ENCODE measurements at places on chromosomes 1 and 21.

- no peak overlapping the region for H3K4me3 ChIP-seq
- DNase-seq = no peak
- H3K4me1 ChIP-seq = no peaks in the 10 kb centered on the region
- no peak overlapping the region for H3K27ac ChIP-seq
These were observed 28.5 kb upstream of the ARHGAP29 start for GRCh38 chr1:94265906-94266305.

- no peak for DNase-seq
- peaks cover 33% of the 10 kb centered on the region for H3K4me1 ChIP-seq
- H3K27ac ChIP-seq = peak overlapping the region; percentile 84
- no peak overlapping the region for H3K4me3 ChIP-seq
- H3K36me3 ChIP-seq = no peaks in the 10 kb centered on the region
These were observed 20.9 kb downstream of the CAPN2 start for GRCh38 chr1:223732993-223733798.

DNA sequence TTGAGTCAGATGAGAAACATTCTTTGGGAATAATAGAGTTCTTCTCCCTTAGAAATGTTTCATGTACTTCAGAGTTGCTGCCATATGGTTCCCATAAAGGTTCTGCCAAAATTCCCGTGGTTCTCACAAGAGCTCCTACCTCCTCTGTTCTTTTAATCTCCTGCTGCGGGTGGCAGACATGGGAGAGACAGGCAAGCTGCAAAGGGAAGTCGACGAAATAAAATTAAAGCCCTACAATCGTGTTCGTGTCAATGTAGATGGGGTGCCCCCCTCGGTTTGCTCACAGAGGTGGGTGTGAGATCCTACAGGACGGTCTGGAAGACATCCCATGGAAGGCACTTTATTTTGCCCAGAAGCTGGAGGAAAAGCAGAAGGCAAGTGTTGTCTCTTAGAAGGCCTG, 276.0 kb downstream of the RWDD3 start:
- no peak overlapping the region for H3K4me3 ChIP-seq
- no peak overlapping the region for H3K27ac ChIP-seq
- H3K4me1 ChIP-seq = no peaks in the 10 kb centered on the region

GRCh38 chr21:34086887-34087306, 13.5 kb downstream of the MRPS6 start:
- peak overlapping the region; percentile 4 for H3K27ac ChIP-seq
- no peaks in the 10 kb centered on the region for H3K27me3 ChIP-seq
- DNase-seq = no peak
- H3K4me1 ChIP-seq = peaks cover 13% of the 10 kb centered on the region
- no peaks in the 10 kb centered on the region for H3K36me3 ChIP-seq

GRCh38 chr1:94622757-94623156, 81.2 kb upstream of the F3 start:
- no peak overlapping the region for H3K4me3 ChIP-seq
- no peaks in the 10 kb centered on the region for H3K36me3 ChIP-seq
- peaks cover 31% of the 10 kb centered on the region for H3K4me1 ChIP-seq
- peak overlapping the region; percentile 20 for H3K27ac ChIP-seq
- no peaks in the 10 kb centered on the region for H3K27me3 ChIP-seq

GRCh38 chr1:204409123-204409522, 2.5 kb downstream of the PPP1R15B start:
- H3K4me1 ChIP-seq = peaks cover 27% of the 10 kb centered on the region
- H3K4me3 ChIP-seq = peak overlapping the region; percentile 97
- DNase-seq = no peak
- peaks cover 4% of the 10 kb centered on the region for H3K36me3 ChIP-seq
- no peaks in the 10 kb centered on the region for H3K27me3 ChIP-seq
- peak overlapping the region; percentile 100 for H3K27ac ChIP-seq

GRCh38 chr1:12144236-12144635, 22.6 kb upstream of the TNFRSF1B start:
- no peak overlapping the region for H3K4me3 ChIP-seq
- H3K36me3 ChIP-seq = no peaks in the 10 kb centered on the region

DNA sequence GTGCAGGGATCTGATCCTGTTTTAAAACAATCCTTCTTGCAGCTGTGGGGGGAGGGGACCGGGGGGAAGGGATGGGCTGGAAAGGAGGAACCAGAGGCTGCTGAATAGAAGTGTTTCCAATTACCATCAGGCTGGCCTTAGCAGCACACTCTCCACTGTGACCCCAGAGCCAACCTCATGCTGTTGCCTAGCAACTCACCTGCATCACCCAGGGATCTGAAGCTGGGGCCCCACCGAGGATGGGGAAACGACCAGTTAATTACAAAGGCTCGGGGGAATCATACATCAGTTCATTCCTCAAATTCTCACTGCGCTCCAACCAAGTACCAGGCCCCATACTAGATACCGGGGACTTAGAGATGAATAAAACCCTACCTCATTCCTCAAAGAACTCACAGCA, 11.9 kb upstream of the GPX7 start:
- no peaks in the 10 kb centered on the region for H3K36me3 ChIP-seq
- H3K27ac ChIP-seq = no peak overlapping the region
- H3K4me3 ChIP-seq = no peak overlapping the region
- H3K4me1 ChIP-seq = no peaks in the 10 kb centered on the region
- no peak for DNase-seq

GRCh38 chr1:211339631-211340041, 13.0 kb downstream of the TRAF5 start:
- H3K4me1 ChIP-seq = peaks cover 80% of the 10 kb centered on the region
- no peaks in the 10 kb centered on the region for H3K36me3 ChIP-seq
- H3K27ac ChIP-seq = no peak overlapping the region
- H3K27me3 ChIP-seq = no peaks in the 10 kb centered on the region

DNA sequence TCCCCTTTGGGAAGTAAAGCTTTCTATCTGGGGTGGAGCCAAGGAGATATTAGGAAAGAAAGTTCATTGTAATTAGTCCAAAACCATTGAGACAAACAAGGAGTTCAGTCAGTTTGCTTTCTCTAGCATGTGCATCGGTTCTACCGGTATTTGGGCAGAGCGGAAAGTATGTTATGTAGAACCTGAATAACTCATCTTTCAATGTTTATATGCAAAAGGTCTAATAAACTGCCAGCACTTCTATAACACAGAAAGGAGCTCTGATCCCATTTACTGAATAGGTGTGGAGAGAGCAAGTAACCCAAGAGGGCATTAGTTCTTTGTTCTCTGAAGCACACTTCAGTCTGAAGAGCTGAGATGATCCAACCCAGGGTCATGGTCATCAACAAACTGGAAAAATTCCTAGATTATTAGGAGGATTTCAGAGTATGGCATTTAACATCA, 3.5 kb downstream of the TGFB2 start:
- H3K27me3 ChIP-seq = no peaks in the 10 kb centered on the region
- peaks cover 28% of the 10 kb centered on the region for H3K4me1 ChIP-seq
- DNase-seq = no peak
- no peaks in the 10 kb centered on the region for H3K36me3 ChIP-seq
- peak overlapping the region; percentile 86 for H3K27ac ChIP-seq

DNA sequence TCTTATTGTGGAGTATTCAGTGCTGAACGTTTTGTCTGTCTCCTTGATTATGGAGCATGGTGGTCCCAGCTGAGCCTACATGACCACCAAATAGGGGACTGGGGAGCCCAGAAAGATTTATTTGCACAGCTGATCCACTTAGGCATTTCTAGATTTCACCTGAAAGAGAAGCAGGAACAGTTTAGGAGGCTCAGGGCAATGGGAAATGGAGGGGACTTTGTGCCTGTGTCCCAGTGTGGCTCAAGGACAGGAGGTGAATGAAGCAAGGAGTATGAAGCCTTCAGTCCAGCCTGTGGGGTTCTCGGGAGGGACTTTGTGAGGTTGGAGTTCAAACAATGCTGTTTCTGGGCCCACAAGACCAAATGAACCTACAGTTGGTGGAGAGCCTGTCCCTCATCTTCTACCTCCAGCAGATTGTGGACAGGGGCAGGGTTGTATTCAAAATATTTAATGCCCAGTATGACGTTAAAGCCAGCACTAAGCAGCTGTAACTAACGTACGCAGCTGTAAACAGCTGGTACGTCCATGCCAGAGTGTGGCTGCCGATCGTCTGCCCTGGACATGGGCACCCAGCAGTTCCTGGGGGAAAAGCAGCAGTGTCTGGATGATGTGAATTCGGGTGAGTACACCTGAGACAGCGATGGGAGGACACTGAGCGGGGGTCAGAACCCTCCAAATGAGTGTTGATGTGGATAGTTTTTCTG, 164.9 kb upstream of the RAB4A start:
- no peak for DNase-seq
- H3K4me3 ChIP-seq = no peak overlapping the region
- H3K27me3 ChIP-seq = no peaks in the 10 kb centered on the region

DNA sequence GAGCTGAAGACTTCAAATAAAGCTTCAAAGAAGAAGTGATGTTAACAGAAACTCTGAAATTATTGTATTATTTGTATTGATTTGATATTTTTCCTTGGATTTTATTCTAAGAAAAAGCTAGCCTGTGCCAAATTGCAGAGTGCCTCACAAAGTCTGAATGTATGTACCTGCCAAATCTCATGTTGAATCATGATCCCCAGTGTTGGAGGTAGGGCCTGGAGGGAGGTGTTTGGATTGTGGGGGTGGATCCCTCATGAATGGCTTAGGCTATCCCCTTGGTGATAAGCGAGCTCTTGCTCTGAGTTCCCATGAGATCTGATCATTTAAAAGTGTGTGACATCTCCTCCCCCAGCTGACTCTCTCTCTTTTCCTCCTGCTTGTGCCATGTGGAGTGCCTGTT, 43.6 kb downstream of the ACKR1 start:
- no peaks in the 10 kb centered on the region for H3K36me3 ChIP-seq
- no peak overlapping the region for H3K27ac ChIP-seq
- H3K4me1 ChIP-seq = no peaks in the 10 kb centered on the region

GRCh38 chr1:34360574-34360973, 183.9 kb downstream of the C1orf94 start:
- no peak overlapping the region for H3K27ac ChIP-seq
- no peaks in the 10 kb centered on the region for H3K4me1 ChIP-seq
- no peaks in the 10 kb centered on the region for H3K36me3 ChIP-seq
- no peak for DNase-seq

DNA sequence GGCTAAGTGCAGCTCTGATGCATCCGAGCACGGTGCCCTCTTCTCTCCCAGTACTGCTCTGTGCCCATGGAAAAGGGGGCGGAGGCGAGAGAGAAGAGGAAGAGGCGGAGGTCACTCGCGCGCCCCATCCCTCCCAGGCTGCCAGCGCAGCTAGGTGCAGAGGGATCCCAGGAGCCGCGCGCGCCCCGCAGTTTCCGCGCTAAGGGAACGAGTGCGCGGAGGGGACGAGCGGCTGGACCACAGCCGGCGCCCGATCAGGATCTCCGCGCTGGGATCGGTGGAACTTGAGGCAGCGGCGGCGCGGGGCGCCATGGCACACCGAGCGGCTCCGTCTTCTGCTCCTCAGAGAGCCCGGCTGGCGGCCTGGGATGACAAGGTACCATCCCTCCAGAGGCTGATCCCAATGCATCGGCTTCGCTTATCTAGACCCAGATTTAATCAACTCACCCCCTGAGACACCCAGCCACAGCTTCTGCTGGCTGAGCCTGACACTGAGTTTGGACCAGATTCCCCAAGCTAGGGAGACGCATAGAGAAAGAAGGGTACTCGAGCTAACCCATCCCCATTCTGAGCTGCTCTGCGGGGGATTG, at the start of gene PTGFR:
PTGFR (plus strand) TSS at position 114 of the 590 bp plus-strand sequence. CDS start 1,770 bp downstream, outside the sequence.
- no peaks in the 10 kb centered on the region for H3K27me3 ChIP-seq
- no peaks in the 10 kb centered on the region for H3K36me3 ChIP-seq
- peak within 1 kb of the TSS; percentile 82 for H3K4me3 ChIP-seq
- H3K4me1 ChIP-seq = peaks cover 6% of the 10 kb centered on the region
- no peak for DNase-seq
- H3K27ac ChIP-seq = no peak within 1 kb of the TSS

All from thoracic aorta (tissue), 2 donors.